ENCODE measurements at places on chromosomes 12 and 14.

DNA sequence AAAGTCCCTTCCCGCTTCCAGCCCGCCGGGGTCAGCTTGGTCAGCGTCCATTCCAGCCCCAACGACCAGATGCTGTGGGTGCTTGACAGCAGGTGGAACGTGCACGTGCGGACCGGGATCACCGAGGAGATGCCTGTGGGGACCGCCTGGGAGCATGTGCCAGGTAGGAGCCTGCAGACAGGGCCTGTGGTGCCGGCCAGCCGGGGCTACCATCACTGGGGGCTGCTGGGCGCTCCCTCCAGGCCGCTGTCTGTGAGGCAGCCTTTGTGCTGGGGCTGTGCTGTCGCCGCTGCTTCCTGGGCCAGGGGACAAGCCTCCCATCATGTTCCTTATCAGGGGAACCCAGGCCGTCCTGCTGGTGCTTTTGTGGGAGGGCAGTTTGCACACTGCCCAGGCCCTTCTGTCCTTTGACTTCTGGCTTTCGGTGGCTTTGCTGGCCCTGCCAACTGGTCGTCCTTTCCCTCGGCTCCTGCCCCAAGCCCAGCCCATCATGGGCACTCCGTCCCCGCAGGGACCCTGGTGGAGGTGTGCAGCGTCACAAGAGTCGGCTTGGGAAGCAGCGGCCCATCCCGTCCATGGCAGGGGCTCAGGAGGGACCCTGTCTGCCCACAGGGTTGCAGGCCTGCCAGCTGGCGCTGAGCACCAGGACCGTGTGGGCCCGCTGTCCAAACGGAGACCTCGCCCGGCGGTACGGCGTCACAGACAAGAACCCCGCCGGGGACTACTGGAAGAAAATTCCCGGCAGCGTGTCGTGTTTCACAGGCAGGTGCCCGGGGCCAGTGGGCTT, 12.4 kb downstream of the ANKRD9 start:
- peak; percentile 72 for DNase-seq

DNA sequence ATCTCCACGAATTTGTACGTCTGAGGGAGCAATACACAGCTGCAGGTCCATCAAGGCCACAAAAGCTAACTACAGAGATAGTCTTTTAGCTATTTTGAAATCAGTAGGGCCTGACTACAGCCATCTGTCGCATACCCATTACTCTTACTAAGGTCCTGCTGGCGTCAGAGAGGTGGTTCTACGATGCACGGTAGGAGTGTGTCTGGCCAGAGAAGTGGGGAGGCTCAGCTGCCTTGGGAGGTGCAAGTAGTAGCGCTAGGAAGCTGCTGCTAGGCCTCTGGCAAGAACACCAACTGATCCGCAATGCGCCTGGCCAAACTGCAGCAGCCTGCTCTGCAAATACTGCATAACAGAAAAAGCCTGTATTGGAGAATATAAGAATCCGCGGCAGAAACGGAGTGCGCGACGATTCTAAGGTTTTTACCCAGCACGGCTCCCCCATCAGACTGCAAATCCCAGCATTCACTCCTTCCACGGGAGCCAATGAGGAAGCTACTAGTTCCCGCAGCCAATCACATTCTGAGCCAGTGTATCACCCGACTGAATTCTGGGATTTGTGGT, 743 bp upstream of the CAND1 start:
- peak; percentile 82 for DNase-seq

GRCh38 chr12:92365836-92366235, 220.2 kb upstream of the BTG1 start:
- no peak for DNase-seq

DNA sequence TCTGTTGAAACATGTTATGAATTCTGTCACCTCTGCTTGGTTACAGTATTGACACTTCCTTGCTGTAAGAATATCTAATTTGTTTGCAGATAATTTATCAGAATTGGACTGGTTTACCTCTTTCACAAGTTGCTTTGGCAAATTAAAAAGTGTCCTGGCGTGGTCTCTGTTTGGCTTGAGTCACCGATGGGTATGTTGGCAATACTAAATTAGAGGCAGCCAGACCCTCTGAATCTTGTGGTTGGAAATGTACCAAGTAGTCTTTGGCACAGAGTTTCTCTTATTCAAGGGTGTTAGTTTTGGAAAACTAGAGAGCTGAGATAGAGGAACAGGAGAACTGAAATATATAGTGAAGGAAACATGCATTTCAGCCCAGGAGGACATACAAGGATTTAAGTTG, 521.1 kb upstream of the MGAT4C start:
- DNase-seq: no peak

DNA sequence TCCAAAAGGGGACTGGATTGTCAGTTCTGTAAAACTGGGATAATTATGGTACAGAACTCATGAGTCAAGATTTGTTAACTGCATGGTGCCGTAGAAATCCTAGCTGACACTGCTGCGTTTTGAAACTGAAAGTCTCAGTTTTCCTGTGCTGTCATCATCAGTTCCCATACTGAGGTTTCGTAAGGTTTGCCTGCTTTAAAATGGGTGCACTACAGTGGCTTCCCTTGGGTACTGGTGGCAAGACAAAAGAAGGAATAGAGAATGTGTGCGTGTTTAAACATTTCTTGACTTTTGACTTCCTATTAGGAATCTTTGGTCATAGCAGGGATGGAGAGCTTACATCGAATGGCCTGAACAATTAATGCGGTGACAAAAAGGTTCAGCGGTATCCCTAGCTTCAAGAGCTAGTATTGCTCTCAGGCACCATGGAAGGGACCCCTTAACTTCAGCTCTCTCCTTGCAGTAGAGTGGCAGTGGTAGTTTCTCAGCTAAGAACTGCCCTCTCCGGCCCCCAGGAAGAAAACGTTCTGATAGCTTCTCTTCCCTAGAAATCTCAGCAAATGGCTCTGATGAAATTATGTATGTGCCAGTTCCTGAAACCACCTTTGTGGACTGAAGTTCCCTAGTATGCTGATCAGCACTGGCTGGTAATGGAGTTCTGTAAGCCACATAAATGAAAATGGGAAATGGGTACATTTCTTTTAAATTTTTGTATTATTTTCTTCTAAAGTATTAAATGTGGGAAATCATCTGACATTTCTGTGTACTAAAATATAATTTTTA, 28.9 kb downstream of the ANO6 start:
- no peak for DNase-seq

GRCh38 chr12:56521590-56522371, at the start of gene RBMS2:
Gene RBMS2, plus strand, starts transcription at chr12:56521820. Its CDS starts 204 bp downstream, at chr12:56522024.
- no peak for DNase-seq

DNA sequence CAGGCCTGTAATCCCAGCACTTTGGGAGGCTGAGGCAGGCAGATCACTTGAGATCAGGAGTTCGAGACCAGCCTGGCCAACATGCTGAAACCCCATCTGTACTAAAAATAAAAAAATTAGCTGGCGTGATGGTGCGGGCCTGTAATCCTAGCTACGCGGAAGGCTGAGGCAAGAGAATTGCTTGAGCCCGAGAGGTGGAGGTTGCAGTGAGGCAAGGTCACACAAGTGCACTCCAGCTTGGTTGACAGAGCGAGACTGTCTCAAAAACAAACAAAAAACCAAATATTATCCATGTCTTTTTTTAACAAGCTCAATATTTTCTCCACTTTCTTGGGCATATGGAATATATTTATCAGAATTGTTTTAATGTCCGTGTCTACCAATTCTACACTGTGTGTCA, 89.6 kb downstream of the LMNTD1 start:
- DNase-seq: no peak

DNA sequence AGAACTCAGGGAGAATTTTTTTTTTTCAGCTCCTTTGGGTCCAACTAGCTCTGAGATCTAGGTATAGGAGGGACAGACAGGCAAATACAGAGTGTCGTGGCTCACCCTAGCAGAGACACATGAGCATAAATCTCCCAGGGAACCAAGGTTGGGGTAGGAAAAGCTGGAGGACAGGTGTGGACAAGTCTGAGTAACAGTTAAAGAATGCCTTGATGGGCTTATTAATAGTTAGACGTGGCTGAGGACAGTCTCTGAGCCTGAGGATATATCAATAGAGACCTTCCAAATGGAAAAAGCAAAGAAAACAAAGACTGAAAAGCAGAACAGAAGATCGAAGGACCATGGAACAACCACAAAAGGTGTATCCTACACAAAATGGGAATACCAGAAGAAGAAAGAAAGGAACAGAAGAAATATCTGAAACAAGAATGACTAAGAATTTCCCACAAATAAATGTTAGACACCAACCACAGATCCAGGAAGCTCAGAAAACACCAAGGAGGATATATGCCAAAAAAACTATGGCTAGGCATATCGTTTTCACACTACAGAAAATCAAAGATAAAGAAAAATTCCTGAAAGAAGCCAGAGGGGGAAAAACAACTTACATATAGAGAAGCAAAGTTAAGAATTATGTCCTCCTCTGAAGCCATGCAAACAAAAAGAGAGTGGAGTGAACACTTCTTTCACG, 80.9 kb downstream of the PTPRB start:
- DNase-seq: no peak

DNA sequence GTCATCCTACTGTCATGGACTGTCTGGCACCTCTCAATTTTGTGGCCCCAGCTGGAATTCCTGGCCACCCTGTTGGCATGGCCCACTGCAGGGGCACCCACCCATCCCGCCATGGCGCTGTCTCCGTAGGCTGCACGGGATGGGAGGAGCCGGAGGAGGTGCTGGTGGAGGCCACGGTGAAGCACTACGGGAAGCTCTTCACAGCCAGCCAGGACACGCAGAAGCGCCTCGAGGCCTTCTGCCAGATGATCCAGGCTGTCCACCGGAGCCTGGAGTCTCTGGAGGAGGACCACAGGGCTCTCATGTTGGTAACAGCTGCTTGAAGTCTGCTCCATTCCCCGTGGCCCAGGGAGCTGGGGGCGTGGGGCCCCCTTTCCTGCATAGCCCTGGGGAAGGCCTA, 3.9 kb downstream of the CCDC197 start:
- no peak for DNase-seq

- no peak for DNase-seq
These were observed 5.2 kb downstream of the ANO4 start for GRCh38 chr12:100799770-100800169.

GRCh38 chr12:39010406-39010805, 105.0 kb upstream of the CPNE8 start:
- DNase-seq: no peak

GRCh38 chr12:104720339-104721038, 237.6 kb downstream of the SLC41A2 start:
- DNase-seq: no peak

- no peak for DNase-seq
These were observed 30.9 kb upstream of the AMN start for GRCh38 chr14:102891556-102891955.

DNA sequence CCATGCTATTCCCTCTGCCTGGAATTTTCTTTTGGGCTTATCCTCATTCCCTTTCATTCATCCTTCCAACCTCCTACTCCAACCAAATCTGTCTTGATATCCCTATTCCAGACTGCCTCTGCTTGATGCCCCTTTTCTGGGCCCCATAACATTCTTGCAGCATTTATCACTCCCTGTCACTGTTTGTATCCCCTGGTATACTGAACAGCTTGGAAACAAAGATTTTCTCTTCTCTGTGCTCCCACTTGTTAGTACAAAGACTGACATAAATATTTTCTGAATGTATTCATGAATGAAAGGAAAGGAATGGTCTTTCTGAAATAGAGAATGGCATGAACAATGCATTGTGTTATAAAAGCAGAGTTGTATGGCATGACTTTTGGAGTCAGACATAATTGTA, 7.5 kb downstream of the IRAK4 start:
- no peak for DNase-seq

All from liver (tissue), 10 donors.